Psoas muscle (tissue), 8 donors: ENCODE measurements at places on chromosomes 2 and 18. TPM values are rescaled to one million over a fixed set of nuclear protein-coding genes. Genes with fewer than 3 reads are reported as not detected.

DNA sequence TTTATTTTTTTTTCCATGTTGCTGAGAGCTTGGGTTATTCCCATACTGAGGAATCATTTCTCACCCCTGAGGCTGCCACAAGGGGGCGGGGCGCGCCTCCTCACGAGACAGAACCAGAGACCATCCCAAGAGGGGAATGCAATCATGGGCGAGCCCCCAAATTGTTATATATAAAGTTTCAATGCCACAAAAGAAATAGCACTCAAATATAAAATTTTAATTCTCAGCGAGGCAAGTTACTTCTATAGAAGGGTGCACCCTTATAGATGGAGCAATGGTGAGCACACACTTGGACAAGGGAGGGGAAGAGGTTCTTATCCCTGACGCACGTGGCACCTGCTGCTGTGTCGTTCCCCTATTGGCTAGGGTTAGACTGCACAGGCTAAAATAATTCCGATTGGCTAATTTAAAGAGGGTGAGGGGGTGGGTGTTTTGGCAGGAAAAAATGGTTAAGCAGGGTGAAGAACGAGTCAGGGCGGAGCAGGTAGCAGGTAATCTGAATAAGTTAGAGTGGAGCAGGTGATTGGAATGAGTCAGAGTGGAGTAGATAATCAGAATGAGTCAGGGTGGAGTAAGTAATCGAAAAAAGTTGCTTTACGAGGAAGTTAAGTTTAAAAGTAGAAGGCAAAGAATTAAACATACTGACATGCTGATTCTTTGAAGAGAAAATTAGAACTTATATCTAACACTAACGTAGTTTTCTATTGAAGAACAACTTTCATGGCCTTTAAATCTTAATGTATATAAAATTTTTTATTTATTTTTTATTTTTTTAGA is 177.5 kb downstream of the MTCL1 start:
- no peak for DNase-seq
- no peak overlapping the region for H3K4me3 ChIP-seq
- H3K4me1 ChIP-seq, result no peaks in the 10 kb centered on the region
- no peaks in the 10 kb centered on the region for H3K36me3 ChIP-seq

KCNG2 gene
- total RNA-seq, result not detected

CNDP1 gene
- not detected for total RNA-seq

ALPG gene
- total RNA-seq, result not detected

GRCh38 chr2:134866498-134867099 is 28.2 kb downstream of the ACMSD start:
- H3K27me3 ChIP-seq, result no peaks in the 10 kb centered on the region
- no peak for DNase-seq
- H3K36me3 ChIP-seq, result no peaks in the 10 kb centered on the region
- no peak overlapping the region for H3K27ac ChIP-seq

PDE1A gene
- 1.5 TPM for total RNA-seq

DNA sequence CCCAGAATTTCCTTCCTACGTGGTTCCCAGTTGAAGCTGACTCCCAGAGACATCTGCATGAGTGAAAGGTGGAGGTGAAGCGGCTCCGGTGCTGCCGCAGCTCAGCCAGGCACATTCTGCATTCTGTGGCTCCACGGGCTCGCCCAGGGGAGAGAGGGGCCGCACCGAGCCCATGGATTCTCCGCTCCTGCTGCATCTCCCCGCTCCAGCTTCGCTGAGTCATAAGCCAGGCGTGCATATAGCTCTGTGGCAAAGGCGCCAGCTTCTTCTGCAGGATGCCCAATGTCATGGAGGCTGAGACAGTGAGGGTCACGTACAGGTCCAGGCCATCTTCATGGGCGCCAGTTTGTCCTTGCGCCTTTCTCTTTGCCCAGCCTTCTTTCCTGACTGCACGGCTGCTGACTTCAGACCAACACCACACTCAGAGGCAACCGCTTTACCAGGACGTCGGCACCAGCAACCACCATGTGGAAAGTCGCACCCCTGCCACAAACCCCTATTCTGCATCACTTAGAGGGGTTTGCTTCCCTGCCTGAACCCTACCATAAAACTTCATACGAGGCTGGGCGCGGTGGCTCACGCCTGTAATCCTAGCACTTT is 215.7 kb downstream of the MGAT5 start:
- H3K4me1 ChIP-seq, result no peaks in the 10 kb centered on the region
- no peak overlapping the region for H3K4me3 ChIP-seq
- no peak overlapping the region for H3K27ac ChIP-seq
- no peaks in the 10 kb centered on the region for H3K27me3 ChIP-seq
- no peak for DNase-seq

COL4A4 gene
- 8.3 TPM for total RNA-seq

- DNase-seq, result no peak
- H3K27ac ChIP-seq, result no peak overlapping the region
- no peak overlapping the region for H3K4me3 ChIP-seq
Measured at GRCh38 chr18:49494660-49495059, 7.6 kb upstream of the C18orf32 start.

- H3K27ac ChIP-seq, result no peak overlapping the region
- no peaks in the 10 kb centered on the region for H3K4me1 ChIP-seq
- no peaks in the 10 kb centered on the region for H3K36me3 ChIP-seq
- H3K27me3 ChIP-seq, result no peaks in the 10 kb centered on the region
- no peak for DNase-seq
- H3K4me3 ChIP-seq, result no peak overlapping the region
Measured at GRCh38 chr2:163248376-163249253, 410.0 kb upstream of the KCNH7 start.

TUBA4B gene
- total RNA-seq, result not detected

NGEF gene
- total RNA-seq, result 0.22 TPM

GRCh38 chr18:617970-618504 is 21.2 kb downstream of the CLUL1 start:
- no peak overlapping the region for H3K27ac ChIP-seq
- no peaks in the 10 kb centered on the region for H3K4me1 ChIP-seq
- H3K36me3 ChIP-seq, result no peaks in the 10 kb centered on the region
- DNase-seq, result no peak
- H3K27me3 ChIP-seq, result peaks cover 4% of the 10 kb centered on the region

- H3K27ac ChIP-seq, result no peak overlapping the region
- no peak for DNase-seq
- no peaks in the 10 kb centered on the region for H3K4me1 ChIP-seq
- H3K27me3 ChIP-seq, result no peaks in the 10 kb centered on the region
Measured at GRCh38 chr2:64412671-64413070, 41.3 kb upstream of the LGALSL start.

DNA sequence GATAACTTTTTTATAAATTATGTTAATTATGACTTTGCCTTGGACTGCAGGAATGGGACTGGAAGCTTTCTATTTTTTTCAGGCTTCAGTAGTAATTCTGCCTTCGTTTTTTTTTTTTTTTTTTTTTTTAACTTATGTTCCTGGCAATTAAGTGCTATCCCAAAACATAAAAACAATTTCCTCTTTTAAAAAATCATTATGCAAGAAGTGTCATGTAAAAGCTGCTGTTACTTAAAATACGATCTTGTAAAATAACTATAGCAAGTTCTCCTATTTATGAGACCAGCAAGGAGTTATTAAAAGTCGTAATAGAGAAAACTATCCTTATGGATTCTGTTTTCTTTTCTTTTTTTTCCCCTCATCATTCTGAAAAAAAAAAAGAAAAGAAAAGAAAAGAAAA is 301.6 kb upstream of the FBXO11 start:
- no peaks in the 10 kb centered on the region for H3K36me3 ChIP-seq
- no peak for DNase-seq
- H3K27me3 ChIP-seq, result no peaks in the 10 kb centered on the region
- H3K4me1 ChIP-seq, result no peaks in the 10 kb centered on the region
- no peak overlapping the region for H3K27ac ChIP-seq
- H3K4me3 ChIP-seq, result no peak overlapping the region

TMEM200C gene
- total RNA-seq, result 0.04 TPM

VAMP8 gene
- total RNA-seq, result 15.7 TPM

DNA sequence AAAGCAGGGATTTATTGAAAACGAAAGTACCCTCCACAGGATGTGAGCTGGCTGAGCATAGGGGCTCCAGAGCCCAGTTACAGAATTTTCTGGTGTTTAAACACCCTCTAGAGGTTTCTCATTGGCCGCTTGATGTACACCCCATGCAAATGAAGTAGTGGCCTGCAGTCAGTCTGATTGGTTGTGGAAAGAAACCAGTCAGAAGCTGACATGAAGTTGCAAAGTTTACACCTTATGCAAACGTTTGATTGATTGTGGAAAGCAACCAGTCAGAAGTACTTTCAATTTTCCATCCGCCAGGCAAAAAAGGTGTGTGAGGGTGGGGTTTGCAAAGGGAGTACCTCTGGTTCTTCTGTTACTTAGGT is 62.3 kb downstream of the VWA3B start:
- peak overlapping the region; percentile 3 for H3K4me3 ChIP-seq
- no peak for DNase-seq
- no peaks in the 10 kb centered on the region for H3K36me3 ChIP-seq
- peaks cover 6% of the 10 kb centered on the region for H3K4me1 ChIP-seq
- H3K27ac ChIP-seq, result no peak overlapping the region

DNA sequence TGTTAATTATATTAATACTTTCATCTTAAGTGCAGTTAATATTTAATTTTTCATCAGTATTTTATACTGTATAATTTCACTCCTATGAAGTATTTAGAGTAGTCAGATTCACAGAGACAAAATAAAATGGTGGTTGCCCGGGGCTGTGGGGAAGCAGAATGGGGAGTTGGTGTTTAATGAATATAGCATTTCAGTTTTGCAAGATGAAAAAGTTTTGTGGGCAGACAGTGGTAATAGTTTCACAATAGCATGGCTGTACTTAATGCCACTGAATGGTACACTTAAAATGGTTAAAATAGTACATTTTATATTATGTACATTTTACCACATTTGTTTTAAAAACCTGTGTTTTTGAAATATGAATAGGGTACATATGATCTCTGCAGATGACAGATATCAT is 31.2 kb downstream of the CFAP221 start:
- H3K4me1 ChIP-seq, result no peaks in the 10 kb centered on the region
- DNase-seq, result no peak
- H3K27ac ChIP-seq, result no peak overlapping the region

- no peak overlapping the region for H3K27ac ChIP-seq
- H3K36me3 ChIP-seq, result no peaks in the 10 kb centered on the region
- no peak for DNase-seq
- no peak overlapping the region for H3K4me3 ChIP-seq
- no peaks in the 10 kb centered on the region for H3K27me3 ChIP-seq
Measured at GRCh38 chr2:53609551-53609950, 158.1 kb upstream of the CHAC2 start.

CRIM1 gene
- total RNA-seq, result 50.0 TPM

DNA sequence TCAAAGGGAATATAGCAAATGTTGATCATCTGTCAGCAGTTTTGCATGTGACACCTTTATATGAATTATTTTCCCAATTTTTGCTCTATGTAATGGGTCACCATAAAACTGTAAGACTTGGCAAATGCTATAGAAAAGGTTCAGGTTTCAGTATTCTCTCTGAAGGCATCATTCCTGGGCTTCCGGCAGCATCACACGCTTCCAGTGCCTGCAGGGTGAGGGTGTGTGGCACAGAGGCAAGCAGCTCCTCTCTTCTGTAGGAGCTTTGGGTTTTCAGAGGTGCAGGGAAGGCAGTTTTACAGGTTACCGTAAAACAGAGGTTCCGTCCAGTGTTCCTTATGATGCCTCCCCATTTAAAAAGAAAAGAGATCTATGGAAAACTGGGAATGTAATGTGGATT is 18.8 kb downstream of the COA5 start:
- H3K4me1 ChIP-seq, result no peaks in the 10 kb centered on the region
- no peak for DNase-seq
- no peak overlapping the region for H3K27ac ChIP-seq
- no peak overlapping the region for H3K4me3 ChIP-seq
- H3K27me3 ChIP-seq, result no peaks in the 10 kb centered on the region

- H3K27ac ChIP-seq, result no peak overlapping the region
- no peaks in the 10 kb centered on the region for H3K36me3 ChIP-seq
- no peak for DNase-seq
- no peaks in the 10 kb centered on the region for H3K27me3 ChIP-seq
Measured at GRCh38 chr2:201813996-201814760, 7.8 kb downstream of the CDK15 start.

GRCh38 chr2:1032030-1032429 is 81.4 kb downstream of the SNTG2 start:
- H3K27ac ChIP-seq, result no peak overlapping the region
- no peak for DNase-seq
- H3K36me3 ChIP-seq, result no peaks in the 10 kb centered on the region
- no peaks in the 10 kb centered on the region for H3K27me3 ChIP-seq
- H3K4me3 ChIP-seq, result no peak overlapping the region
- H3K4me1 ChIP-seq, result no peaks in the 10 kb centered on the region

GRCh38 chr2:178088774-178089270 is 16.2 kb upstream of the PDE11A start:
- DNase-seq, result no peak
- no peaks in the 10 kb centered on the region for H3K27me3 ChIP-seq
- no peaks in the 10 kb centered on the region for H3K36me3 ChIP-seq
- H3K27ac ChIP-seq, result no peak overlapping the region
- no peaks in the 10 kb centered on the region for H3K4me1 ChIP-seq

ACKR3 gene
- 23.2 TPM for total RNA-seq

DNA sequence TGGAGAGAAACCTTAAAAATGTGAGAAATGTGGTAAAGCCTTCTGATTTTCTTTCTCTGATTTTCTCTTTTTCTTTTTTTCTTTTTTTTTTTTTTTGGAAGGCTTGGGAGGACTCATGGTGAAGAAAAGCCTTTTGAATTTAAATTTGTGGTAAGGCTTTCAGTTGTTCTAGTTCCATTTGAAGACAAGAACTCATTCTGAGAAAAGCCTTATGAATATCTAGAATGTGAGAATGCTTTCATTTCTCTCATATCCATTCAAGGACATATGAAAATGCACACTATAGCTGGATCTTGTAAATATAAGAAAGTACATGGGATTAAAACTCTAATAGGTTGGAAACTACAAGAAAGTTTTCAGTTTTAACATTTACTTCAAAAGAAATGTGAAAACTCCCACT is 1045.2 kb upstream of the NRXN1 start:
- no peak overlapping the region for H3K4me3 ChIP-seq
- no peak overlapping the region for H3K27ac ChIP-seq
- no peaks in the 10 kb centered on the region for H3K36me3 ChIP-seq
- H3K27me3 ChIP-seq, result no peaks in the 10 kb centered on the region

CXCR2 gene
- total RNA-seq, result 1.3 TPM

DNA sequence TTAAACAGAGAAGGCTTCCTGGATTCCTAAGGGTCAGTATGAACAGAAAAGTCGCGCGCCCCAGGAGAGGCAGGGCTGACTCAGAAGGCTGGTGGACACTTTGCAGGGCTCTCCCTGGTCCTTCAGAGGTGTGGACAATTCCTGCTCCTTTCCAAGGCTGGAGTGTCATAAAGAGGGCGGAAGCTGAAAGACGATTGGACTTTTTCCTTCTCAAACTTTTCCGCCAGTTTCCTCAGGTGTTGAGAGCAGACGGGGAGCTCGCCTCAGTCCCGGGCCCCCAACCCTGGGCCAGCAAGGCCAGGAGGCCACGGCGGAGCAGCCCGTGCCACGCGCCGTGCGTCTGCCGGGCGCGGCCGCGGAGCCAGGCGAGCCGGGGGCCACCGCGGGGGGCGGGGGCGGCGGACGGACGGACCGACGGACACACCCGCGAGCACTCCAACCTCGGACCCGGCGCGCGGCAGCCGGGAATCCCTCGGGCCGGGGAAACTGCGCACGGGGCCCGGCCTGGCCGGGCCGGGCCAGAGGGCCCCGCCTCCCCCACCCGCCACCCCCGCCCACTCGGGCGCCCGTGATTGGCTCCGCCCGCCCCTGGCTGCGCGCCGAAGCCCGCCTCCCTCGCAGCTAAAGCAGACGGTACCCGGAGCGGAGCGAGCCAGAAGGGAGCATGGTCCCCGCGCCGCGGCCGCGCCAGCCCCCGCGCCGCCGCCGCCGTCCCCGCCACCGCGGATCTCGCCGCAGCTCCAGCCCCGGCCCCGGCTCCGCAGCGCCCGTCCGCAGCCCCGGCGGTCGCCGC is at the start of gene KLHL29:
TSS of gene KLHL29 (plus strand) at position 629 of the 793 bp plus-strand sequence. CDS start 177,018 bp downstream, outside the sequence.
- peak; percentile 94 for DNase-seq
- H3K4me1 ChIP-seq, result peaks cover 23% of the 10 kb centered on the region
- no peaks in the 10 kb centered on the region for H3K36me3 ChIP-seq
- peak within 1 kb of the TSS; percentile 76 for H3K4me3 ChIP-seq
